ENCODE measurements at places on chromosomes 12 and 14.

DNA sequence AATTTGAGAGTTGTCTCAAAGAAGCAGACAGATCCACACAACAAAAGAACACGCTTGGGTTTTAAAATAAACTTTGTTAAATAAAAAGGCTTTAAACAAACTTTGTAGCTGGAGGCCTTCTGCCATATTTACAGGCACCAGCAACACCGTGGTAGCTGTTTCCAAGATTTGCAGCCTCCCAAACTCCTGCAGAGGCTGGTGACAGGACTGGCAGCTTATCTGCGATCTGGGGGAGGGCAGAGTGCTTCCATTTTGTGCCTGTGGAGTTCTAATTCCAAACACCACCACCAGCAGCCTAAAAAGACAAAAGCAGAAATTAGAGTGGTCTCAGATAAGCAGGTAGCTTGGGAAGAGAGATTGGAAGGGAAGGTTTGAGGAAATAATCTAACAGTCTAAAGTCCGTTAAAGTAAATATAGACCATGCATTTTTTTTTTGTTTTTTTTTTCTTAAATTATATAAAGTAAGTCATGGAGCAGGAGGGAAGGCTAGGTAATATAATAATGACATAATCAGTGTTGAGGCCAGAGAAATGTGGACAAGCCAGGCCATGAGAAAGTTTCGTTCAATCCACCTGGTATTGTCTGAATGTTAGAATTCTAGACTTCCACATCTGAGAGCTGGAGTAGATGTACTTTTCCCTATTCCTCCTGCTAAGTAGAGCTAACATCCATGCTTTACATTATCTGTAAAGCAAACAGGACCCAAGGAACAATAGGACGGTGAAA, 69.6 kb upstream of the TMEM132D start:
- no peak for DNase-seq

DNA sequence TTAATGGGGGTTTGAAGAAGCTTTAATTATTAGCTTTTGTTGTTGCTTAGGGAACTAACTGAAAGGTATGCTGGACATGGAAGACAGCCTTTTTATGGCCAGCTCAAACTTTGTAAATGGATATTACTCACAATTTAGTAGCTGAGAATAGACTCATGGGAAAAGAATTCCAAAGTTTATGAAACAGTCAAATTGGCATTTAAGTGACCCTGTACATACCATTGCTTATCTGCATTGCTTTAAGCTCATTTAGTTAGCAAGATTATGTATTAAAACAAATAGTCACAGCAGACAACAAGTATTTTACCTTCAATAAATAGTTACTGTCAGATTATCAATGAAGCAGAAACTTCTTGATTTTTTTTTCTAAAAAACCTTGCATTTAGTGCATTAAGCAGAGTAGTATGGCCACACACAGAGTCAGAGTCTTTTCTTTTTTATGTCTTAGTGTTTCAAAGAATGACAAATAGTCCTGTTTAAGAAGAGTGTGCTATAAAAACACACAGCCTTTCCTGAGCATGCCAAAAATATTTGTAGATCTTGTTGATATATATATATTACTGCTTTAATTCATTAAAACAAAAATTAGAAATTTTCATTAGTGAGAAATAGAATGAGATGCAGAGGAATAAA, 102.2 kb downstream of the TTC6 start:
- DNase-seq = no peak

DNA sequence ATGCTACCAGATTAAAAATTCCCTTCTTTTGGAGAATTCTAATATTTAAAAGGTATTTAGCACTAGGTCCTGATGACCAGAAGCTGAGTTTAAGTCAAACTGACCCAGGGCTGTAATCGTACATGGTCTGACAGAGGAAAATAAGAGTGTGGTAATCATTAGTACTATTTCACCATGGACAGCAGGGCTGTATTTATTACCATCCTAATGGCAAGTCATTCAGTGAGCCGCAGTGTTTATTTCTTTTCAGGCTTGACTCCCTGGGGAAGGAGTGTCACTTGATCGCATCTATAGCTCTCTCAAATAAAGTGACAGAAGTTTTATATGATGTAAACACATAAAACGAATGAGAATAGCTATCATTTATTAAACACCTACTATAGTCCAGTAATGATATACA, 261.8 kb downstream of the BTG1 start:
- no peak for DNase-seq

GRCh38 chr14:45249856-45250575, 3.0 kb downstream of the MIS18BP1 start:
- DNase-seq = no peak

DNA sequence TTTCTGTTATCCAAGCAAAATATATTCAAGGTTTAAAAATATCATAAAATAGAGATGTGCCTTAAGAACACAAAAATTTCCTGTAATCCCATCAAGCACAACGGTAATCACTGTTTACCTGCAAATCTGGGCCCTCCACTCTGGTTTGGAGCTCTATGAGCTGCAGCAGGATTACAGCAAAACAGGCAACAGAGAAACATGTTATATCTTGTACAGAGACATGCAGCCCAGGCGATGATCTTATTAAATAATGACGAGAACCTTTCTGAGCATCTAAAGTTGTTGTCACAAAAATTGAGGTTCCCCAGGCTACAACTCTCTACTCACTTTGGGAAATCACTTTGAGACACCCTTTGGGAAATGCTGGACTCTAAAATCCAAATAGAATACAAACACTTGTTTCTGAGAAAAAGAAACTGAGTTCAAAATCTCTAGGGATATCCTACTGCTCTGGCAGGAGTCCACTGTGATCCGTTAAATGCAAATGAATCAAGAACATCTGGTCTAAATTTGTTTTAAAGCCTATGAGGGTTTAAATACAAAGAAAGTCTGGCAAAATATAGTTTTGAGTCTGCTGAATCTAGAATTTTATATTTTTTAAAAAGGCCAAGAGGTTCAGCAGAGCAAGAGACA, 36.3 kb downstream of the STON2 start:
- DNase-seq = no peak

DNA sequence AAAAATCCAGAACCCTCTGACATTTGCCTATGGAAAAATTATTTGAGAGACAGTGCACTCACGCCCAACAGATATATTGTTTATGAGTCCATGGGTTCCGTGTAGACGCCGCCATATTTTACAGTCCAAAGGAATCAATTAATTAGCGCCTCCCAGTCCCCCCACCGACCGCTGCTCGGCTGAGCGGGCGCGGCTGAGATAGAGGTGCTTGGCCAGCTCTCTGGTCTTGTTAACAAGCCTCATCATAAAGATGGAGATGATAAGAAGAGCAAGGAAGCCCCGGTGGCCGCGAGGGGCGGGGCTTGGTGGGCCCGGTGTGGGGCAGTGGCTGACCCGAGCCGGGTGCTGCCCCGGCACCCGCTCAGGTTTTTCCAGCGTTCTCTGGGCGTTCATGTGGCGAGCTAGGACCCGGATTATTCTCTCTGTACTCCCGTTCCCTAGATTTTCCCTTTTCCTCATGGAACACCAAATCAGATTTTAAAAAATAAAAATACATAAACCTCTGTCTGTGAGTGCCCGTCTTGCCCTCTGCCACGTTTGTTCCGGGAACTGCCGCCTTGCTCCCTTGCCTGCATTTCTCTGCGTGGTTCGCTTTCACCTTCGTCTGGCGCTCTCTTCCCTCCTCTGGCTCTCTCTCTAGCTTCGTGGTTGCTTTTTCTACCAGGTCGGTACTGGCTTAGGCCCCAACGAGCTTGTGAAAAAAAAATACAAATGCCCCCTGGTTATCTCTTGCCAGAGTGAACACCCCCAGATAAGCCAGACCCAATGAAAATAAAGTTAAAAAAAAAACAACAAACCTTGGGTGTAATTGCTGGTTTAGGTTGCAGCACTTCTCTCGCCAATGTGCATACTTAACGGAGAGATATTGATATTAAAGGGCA, 9.0 kb downstream of the HOXC12 start:
- DNase-seq = no peak

- DNase-seq = no peak
Measured at GRCh38 chr12:94027561-94027960, 120.8 kb upstream of the PLXNC1 start.

DNA sequence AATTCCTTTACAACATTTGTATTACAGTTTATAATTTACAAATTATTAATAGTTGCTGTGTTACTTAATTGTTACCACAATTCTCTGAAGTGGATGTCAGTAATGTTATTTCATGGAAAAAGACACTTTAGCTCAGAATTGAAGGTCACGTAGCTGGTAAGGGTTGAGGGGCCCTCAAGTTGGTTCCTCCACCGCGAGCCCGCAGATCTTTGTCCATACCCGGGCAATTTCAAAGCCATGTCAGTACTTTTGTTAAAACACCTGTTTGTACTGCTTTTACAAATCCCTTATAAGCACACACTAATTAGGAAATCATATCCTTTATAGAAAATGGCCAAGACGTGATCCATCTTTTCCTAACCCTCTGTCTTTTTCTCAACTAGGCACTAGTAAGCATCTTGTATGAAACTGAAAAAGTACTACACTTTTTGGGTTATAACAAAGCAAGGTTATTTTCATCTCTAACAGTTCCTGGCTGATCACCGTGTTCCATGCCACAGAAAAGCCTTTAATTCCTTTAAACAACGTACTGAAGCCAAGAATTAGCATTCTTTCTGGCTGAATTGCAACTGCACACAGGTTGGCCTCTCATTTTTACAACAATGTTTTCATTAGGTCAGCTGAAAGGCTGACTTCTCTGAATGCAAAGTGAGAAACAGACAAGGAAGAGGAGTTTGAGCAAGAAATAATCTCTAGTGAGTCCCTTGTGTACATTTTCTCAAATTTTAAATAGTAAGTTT, 76.1 kb downstream of the CNTN1 start:
- DNase-seq = no peak

DNA sequence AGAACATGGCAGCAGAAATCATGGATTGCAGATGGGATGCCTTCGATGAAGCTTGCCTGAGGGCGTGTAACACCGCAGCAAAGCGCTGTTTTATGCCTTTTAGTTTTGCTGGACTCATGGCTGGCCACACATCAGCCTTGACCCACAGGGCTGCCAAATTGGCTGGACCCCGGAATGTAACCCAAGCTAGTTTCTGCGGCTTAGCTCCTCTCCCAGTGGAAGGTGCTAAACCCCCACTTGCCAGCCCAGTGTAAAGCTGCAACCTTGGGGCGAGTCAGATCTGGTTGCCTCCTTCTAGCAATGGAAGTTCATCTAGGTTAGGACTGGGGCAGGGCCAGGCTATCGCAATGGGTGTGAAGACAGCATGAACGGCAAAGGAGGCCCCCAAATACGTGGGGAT, 38.3 kb downstream of the MEG3 start:
- no peak for DNase-seq

GRCh38 chr12:81944886-81945285, 185.7 kb upstream of the PPFIA2 start:
- no peak for DNase-seq

GRCh38 chr12:80752464-80752863, 35.8 kb downstream of the MYF5 start:
- DNase-seq = no peak

- DNase-seq = no peak
Measured at GRCh38 chr14:90136904-90137303, 75.1 kb downstream of the KCNK13 start.

DNA sequence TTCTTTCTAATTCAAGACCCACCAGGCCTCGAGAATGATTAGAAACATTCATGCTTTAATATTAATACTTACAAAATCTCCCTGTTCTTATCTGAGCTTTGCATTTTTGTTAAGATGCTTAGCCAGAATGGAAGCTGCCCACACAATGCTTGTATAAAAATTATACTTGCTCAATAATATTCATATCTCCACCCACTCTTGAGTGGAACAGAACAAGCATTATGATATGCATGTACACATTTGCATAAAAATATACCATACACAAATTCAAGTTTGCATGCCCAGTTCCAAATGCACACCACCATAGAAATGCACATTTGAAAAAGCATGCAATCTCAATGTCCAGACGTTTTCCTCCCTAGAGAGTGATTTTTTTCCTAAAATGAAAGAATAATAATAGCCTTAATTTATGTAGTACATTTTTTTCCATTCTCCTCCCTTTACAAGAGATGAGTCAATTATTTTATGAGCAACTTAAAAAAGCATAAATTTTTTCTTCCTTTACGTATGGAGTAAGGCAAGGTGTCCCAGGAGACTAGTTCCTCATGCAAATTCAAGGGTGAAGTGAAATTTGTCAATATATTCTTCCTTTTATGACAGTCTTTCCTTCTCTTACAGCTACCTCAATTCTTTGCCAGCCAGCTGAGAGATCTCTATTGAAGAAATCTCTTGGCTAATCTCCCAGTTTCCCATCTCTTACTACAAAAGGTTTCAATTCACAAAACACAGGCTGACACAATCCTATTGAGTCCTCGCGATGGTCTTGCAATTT, 313.1 kb upstream of the GARIN6 start:
- no peak for DNase-seq

GRCh38 chr12:56753566-56753965, 1.4 kb upstream of the PRIM1 start:
- no peak for DNase-seq

DNA sequence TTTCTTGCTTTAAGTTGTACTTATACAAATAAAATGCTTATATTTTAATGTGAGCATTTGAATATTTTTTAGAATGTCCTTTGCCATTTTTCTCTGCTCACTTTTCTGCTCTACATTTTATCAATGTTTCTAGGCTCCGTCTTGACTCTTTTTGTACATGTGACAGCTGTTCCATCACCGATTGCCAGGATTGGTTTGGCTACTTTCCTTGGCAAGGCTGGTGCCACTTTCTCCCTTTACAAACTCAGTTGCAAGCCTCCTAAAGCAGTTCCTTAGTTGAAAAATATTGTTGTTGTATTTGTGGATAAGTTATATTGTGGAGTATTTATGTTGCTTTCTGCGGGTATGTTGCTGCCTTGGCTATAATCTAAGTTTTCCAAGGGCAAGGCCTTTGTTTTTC, 63.4 kb downstream of the DACT1 start:
- DNase-seq = no peak

GRCh38 chr12:6084261-6084968, 40.1 kb downstream of the VWF start:
- DNase-seq = no peak

DNA sequence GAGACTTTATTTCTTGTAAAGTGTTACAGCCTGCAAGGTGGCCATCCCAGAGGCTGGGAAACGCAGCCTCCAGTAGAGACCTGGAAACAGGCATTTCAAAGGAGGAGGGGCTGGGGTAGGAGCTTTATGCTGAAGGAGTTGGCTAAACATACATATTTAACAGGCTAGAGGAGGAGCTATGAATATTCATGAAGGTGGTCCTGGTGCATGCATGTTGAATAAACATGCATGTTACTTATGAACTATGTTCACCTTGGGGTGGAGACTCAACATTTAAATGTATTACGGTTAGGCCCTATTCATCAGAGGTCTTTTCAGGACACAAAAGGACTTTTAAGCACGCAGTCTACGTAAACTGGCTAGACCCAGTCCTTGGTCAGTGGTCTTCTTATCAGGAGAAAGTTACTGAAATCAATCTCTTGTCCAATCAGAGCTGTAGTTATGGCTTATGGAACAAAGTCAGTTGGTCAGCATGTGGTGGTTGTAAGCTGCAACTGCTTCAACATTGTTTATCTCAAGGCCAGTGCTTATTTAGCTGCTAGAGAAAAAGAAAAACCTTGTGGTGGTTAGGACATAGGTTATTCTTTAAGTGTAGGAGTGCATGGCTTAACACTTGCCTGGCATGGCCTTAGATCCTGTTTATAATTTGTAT, 11.4 kb upstream of the ARF6 start:
- DNase-seq = no peak

Measured in stimulated activated CD8-positive, alpha-beta memory T cell treated with anti-CD3 and anti-CD28 coated beads, Interleukin-7, amount 100 ng/mL, for 48 hours (primary cell).